ENCODE measurements at places on chromosomes 1 and 21.

DNA sequence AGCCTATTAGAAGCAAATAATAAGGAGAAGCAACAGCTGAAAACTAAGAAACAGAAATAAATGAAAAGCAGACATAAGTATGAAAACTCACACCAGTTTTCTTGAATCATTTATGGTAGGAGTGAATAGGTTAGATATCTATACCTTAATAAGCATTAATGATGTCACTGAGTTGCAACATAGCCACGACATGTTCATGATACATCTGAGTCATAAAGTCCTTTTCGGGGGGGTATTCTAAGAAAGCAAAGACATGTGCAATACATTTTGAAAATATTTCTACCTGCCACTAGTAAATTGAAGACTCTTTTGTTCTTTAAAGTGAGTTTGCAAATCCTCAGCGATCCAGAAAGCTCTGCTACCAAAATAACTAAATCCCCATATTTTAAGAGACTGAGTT is 7.2 kb downstream of the CD34 start:
- DNase-seq: no peak

DNA sequence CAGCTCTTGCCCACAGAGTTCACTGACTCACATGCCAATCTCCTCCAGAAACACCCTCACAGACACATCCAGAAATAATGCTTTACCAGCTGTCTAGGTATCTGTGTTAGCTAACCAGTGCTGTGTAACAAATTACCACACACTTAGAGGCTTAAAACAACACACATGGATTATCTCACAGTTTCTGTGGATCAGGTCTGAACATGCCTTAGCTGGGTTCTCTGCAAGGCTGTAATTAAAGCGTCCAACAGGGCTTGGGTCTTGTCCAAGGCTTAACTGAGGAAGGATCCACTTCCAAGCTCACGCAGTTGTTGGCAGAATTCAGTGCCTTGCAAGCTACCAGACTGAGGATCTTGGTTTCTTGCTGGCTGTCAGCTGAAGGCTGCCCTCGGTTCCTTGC is 92.5 kb upstream of the RGS4 start:
- no peak for DNase-seq

- no peak for DNase-seq
Measured at GRCh38 chr1:61142726-61143500, 60.6 kb downstream of the NFIA start.

GRCh38 chr1:82048596-82048995 is 247.9 kb downstream of the ADGRL2 start:
- DNase-seq: no peak

- DNase-seq: no peak
Measured at GRCh38 chr1:162892906-162893611, 32.1 kb upstream of the CCDC190 start.

DNA sequence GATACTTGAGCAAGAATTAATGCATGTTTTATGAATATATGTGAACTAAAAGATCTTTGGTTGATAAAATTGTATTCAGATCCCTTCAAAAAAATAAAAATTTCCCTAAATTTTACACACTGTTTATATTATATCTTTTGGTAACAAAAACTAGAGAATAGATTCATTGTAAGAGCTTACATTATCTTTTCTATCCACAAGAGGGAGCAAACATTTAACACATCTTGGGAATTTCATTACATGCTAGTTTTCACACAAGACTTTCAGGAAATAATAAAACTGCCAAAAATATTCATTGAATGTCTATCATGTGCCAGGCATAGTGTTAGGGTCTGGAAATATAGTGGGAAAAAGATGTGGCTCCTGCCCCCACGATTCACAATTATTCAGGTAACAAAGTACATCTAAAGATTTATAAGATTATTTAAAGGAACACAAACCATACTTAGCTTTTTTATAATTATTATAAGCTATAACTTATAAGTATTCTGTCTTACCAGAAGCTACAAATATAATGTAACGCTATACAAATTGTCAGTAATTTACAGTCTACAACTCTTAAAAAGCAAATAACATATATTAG is 30.6 kb downstream of the FAF1 start:
- DNase-seq: no peak

DNA sequence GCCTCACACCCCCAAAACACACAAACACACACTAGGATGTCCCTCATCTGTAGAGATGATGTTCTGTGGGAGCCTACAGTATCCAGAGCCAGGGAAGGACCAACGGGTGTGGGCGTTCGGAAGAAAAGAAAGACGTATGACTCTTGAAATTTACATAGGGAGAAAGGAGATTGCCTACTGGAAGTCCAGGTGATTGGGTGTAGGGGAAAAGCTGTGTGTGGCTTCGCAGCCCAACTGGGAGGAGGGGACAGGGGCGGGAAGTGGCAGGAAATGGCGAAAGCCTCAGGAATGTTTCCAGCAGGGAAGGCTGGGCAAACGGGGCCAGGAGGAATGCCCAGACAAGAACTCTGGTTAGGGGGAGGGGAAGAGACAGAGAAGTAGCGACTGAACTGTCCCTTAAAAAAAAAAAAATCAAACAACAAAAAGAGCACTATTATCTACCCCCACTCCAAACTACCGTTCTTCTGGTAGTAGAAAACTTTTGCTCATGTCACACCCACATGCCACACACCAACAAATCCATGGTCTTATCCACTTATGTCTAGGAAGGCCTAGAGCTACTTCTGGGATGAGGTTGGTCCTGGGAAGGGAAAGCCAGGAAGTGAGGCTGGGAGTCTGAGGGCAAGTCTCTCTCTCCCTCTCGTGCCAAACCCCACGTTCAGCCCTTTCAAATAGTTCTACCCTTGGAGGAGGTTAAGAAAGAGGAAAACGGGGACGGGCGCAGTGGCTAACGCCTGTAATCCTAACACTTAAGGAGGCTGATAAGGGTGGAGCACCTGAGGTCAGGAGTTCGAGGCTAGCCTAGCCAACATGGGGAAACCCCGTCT is 1.8 kb upstream of the CKS1B start:
- no peak for DNase-seq

DNA sequence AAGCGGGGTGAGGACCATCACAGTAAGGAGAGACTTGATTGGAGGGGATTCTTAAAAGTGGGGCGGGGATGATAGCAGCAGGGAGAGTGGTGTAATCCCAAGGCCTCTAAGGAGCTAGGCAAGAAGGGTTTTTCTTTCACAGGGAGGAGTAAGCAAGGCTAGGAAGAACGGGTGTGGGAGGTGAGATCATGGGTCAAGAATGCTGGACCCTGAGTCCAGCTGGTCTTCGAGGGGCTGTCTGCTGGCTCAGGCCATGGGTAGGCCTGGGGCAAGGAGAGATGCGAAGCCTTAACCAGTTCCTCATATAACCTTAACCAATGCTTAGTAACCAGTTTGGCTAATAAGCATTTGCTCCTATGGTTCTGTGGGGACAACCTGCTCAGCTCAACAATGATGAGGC is 599.1 kb downstream of the NPHP4 start:
- no peak for DNase-seq

DNA sequence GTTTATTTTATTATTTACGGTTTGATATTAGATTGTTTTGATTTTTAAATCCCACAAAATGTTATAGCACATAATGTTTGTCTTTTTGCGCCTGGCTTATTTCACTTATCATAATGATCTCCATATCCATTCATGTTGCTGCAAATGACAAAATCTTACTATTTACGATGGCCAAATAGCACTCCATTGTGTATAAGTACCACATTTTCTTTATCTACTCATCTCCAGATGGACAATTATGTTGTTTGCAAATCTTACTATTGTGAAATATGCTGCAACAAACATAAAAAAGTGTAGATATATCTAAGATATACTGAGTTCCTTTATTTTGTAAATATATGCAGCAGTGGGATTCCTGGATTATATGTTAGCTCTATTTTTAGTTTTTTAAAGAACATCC is 1568.3 kb downstream of the AMY1C start:
- DNase-seq: no peak
